CD4-positive, alpha-beta T cell (primary cell): ENCODE measurements at places on chromosomes 11 and 22.

- DNase-seq = no peak
Measured at GRCh38 chr22:38284042-38284402, 11.2 kb upstream of the TMEM184B start.

DNA sequence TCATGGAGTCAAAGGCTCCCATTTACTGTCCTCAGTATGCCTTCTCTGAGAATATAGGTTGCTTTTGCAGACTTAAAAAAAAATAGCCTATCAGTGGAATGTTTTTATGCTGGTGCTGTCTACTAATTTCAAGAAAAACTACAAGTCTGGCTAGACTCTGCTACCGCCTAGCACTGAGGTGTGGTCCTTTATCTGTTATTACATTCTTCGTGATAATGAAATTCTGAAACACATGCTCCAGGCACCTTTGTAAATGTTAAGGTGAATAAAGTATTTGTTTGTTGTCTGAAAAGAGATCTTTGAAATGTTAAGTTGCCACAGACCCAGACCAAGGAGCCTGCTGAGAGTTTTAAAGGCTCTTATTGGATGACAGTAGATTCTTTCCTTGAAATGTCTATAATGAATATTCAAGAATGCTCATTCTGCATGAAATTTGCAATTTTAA, 95.3 kb downstream of the DBX1 start:
- DNase-seq = no peak

DNA sequence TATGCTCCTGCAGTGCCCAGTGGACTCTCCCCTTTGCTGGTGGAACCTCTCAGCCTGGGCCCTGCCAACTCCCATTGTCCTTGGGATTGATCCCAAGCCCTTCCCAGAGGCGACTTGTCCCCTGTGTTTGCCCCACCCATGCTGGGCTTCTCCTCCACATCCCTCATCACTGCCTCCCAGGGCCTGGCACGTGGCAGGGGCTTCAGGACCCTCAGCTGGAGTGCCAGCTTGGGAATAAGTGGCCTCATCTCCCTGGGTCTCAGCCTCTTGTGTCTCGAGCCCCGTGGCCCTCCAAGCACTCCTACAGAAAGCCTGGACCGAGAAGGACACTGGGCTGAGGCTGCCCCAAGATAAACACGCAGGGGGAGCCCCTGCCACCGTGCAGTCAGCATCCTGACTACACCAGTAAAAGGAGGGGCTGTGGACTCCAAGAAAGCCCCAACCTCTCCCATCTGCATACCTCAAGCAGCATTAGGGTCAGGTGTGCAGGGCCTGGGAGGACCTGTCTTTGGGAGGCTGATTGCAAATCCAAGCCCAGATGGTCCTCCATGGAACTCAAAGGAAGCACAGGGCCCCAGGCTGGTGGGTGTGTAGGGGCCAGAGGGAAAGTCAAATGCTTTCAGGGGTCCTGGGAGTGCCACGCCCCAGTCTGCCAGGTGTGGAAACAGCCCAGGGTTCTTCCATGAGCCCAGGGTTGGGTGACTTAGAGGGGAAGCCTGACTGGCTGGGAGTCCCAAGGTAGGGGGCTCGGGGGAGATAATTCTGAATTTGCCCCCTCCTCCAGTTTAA, 9.5 kb upstream of the GNAZ start:
- no peak for DNase-seq

DNA sequence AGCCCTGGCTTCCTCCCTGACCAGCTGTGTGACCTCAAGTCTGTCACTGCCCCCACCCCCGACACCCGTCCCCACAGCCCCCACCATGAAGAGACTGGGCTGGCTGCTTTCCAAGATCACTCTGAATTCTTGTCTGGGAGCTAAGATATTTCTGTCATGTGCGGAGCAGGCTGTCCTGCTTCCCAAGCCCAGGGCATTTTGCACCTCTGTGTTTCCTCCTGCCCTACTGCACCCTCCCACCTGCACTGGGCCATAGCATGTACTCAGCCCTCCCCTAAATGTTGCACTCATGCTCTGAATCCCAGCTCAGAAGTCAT, 30.3 kb upstream of the MYEOV start:
- DNase-seq = no peak

GRCh38 chr11:1077417-1078119, 2.9 kb downstream of the MUC2 start:
- DNase-seq = no peak
